GOT3 (cell line): ENCODE measurements at places on chromosomes 12 and 14.

GRCh38 chr14:72024043-72024407 lies 91.8 kb downstream of the RGS6 start:
- DNase-seq, result no peak

DNA sequence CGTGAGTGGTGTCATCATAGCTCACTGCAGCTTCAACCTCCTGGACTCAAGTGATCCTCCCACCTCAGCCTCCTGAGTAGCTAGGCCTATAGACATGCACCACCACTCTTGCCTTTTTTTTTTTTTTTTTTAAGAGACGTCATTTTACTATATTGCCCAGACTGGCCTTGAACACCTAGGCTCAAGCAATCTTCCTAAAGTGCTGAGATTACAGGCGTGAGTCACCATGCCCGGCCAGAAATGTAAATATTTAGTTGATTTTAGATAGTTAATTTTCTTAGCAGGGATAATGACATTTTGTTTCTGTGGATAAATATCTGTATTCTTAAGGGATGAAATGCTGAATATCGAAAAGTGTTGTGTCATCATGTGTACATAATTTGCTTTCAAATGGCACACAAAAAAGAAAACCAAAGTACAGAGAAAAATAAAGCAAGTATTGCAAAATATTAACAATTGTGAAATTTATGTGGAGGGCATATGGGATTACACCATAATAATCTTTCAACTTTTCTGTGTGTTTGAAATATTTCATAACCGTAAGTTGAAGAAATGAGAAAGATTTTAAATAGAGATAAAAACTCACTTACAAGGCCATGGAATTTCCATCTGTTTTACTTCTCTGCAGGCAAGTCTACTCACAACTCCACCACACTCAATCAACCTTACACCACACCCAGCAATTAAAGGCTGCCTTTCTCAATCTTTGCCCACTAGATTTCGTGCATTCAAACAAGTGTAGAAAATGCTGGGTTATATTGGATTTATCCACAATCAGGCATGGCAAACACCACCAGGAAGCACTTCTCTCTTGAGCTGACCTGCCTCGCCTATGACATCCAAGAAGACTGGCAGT lies 93.7 kb downstream of the SPTSSA start:
- no peak for DNase-seq

GRCh38 chr12:121209221-121209620 lies 708 bp upstream of the P2RX4 start:
- DNase-seq, result no peak

- DNase-seq, result no peak
Observed at GRCh38 chr14:61577506-61577931, 117.8 kb upstream of the HIF1A start.

- no peak for DNase-seq
Observed at GRCh38 chr12:51972422-51972812, 20.9 kb downstream of the ACVR1B start.

DNA sequence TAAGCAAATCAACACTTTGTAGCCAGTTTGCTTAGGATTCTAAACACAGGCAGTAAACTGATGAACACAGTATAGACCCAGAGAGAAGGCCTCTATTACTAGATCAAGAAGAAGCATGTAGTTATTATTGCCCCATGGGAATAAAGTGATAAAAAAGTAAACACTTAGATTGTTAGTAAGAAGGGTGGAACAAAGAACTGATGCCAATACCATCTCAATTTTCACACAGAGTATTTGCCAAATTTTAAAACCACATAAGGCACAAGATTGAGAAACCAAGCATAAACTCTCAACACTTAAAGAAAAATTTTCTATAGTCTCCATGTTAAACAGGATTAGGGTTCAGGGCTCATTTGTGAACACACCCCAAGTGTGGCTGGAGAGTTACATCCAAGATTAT lies 77.0 kb upstream of the SYT1 start:
- no peak for DNase-seq

DNA sequence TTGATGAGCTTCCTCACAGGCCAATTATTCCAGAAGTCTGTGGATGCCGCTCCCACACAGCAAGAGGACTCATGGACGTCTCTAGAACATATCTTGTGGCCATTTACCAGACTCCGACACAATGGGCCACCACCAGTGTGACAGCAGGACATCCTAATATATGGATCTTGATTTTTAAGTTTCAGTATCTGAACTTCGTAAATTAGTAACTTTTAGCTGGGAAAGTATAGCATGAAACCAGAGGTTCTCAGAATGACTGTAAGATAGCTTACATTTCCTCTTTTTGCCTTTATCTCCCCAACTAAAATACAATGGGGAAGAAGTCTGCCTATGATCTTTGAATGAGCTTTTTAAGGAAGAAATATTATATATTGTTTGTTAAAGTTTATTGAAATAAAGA lies 87.0 kb downstream of the DNAI7 start:
- no peak for DNase-seq

DNA sequence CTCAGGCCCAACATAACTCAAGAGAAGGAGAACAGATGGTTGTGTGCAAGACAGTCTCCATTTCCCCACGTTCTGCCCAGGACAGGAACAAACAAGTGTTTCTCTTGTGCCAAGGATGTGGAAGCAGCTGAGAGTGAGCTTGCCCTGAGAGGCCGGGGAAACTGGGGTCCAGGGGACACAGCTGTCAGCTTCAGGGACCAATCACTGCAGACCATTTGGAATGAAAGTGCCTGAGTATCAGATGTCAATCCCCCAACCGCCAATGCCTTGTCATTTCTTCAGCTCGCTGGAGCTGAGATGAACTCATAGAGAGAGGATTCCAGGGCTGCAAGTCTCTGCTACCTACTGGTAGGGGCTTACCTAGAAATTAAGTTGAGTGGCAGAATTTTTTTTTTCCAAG lies 71.9 kb upstream of the METAP2 start:
- DNase-seq, result no peak

- no peak for DNase-seq
Observed at GRCh38 chr12:93403988-93404803, 26.5 kb downstream of the NUDT4 start.

- DNase-seq, result no peak
Observed at GRCh38 chr12:130642856-130643255, 73.2 kb downstream of the RIMBP2 start.

DNA sequence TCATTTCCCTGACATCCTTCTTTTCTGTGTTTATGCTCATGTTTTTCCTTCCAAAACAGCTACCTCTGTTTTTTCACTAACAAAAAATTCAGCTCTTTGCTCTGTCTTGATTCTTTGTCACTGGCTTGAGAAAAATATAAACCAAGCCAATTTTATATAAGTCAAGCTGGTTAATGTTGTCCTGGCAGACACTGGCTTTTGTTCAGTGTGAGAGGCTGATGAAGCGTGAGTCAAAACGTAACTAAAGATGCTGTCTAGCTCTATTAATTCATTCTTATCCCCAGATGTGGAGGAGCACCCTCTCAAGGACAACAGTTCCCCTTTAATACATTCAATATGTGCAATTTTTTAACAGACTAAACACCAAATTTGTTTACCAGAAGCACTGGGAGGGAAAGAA lies 15.8 kb downstream of the TSPAN8 start:
- no peak for DNase-seq

GRCh38 chr12:26848156-26848825 lies 15.3 kb upstream of the ITPR2 start:
- no peak for DNase-seq

- no peak for DNase-seq
Observed at GRCh38 chr14:97709552-97709951, 912.4 kb downstream of the VRK1 start.

- no peak for DNase-seq
Observed at GRCh38 chr12:92216092-92216491, 70.4 kb upstream of the BTG1 start.

DNA sequence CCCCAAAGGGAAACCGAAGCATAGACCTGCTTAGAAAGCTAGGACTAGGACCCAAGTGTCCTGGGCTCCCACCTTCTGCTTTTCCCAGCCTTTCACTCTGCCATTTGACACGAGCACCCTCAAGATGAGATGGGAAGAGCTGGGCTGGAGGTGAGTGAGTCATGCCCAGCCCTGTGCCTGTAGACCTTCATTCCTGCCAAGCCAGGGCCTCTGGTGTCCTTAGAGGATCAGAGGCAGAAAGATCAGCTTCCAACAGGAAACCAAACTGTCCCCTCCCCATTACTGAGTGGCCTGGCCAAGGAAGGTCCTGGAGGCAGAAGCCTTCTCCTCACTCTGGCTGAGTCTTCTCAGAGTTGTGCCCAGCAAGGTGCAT lies 3.5 kb downstream of the TMEM63C start:
- no peak for DNase-seq

GRCh38 chr14:72590577-72590976 lies 303.3 kb downstream of the DPF3 start:
- DNase-seq, result no peak

DNA sequence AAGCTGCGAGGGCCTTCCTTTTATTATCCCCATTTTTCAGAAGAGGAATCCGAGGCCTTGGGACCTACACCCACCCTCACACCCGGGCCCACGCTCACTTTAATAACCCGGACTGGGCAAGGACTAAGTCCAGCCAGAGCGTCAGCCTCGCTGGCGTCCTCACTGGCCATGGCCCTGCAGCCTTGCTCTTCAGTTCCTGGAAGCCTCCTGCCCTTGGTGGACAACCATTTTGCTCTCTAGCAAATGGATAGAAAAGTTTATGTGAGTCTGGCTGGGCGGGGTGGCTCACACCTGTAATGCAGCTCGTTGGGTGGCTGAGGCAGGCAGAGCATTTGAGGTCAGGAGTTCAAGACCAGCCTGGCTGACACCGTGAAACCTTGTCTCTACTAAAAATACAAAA lies 9.8 kb downstream of the RTL1 start:
- DNase-seq, result no peak

- no peak for DNase-seq
Observed at GRCh38 chr12:102475355-102475754, 5.0 kb downstream of the IGF1 start.

- no peak for DNase-seq
Observed at GRCh38 chr14:90191585-90191984, 64.8 kb upstream of the PSMC1 start.

DNA sequence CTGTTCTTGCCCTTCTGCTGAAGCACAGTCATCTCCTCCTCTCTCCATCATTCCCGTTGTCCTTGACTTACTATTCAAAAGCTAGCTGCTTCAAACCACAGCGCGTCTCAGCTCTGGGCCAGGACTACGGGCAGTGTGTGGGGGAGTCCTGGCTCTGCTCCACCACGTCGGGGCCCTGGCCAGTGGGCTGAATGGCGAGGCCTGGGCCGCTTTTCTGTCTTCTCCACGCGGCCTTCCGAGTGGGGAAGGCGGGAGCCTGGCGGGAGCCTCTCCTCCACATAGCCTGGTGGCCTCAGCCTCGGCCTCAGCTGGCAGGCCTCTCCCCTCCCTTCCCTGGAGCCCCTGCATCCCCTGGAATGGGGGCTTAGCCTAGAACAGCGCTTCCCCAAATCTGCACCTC lies 16.5 kb downstream of the ANKRD9 start:
- no peak for DNase-seq

DNA sequence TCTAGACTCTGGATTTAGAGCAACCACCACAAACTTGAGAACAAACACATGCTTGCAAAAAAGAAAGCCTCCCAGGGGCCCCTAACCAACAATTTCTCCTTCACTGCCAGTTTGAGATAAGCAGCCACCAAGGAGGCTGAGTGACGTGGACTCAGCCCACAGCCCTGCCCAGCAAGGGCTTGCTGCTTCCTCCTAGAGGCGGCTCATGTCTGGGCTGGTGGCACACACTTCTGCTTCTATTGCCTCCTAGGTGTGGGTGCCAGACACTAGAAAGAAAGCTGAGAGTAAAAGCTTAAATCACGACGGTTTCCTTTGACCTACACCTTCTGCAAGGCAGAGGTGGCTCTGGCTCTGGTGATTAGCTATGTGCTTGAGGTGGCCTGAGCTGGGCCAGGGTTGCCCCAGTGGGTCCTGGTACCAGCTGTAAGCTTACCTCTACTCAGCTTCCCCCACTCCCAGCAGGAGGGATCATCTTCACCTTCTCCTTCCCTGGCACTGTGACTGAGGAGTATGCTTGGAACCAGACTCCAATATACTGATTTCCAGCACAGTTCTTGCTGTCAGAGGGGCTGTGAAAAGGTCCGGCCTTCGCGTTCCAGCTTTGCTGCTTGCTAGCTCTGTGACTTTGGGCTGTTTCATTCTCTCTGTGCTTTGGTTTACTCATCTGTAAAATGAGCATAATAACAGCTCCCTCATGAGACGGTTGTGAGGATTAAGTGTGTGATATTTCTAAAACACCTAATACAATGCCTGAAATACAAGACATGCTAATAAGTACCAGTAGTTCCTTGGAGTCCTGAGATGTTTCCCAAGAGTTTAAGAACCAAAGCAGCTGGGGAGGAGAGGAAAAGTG lies 89.7 kb upstream of the PARP11 start:
- no peak for DNase-seq

- DNase-seq, result no peak
Observed at GRCh38 chr12:111418594-111418880, 12.8 kb downstream of the SH2B3 start.

DNA sequence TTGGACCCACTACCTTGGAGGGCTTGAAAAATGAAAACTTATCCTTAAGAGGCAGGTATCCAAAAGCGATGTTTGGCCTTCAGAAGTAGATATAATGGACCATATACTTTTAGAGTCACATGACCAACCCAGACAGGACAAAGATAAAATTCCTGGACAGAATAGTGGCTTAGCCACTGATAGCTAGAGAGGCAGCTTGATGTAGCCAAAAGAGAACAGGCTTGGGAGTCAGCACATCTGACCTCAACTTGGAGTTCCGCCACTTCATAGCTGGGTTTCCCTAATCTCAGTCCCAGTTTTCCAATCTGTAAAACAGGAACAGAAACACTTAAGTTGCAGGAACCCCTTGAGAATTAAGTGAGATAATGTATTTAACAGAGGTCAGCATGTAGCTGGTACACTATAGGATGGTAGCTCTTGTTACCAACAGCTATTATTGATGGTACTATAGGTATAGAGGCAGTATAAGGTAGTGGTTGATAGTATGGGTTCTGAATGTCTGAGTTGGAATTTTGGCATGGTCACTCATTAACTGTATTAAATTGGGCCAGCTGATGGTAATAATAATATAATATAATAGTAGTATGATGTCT lies 63.2 kb upstream of the USP44 start:
- DNase-seq, result no peak

DNA sequence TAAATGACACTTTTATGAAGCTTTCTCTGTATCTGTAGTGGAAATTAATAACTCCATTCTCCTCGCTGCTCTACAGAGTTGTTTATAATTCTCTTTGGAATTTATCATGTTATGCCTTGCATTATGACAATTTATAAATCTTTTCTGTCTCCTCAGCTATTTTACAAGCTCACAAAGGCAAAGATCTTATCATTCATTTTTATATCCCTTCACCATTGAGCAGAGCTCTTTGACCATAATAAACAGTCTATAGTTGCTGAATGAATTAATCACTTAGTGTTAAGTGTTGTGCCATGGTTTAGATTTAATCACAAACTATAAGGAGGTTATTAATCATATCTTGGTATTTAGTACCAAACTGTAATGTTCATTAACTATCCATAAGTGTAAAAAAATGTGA lies 126.4 kb downstream of the NAV3 start:
- no peak for DNase-seq

GRCh38 chr12:113239288-113239771 lies 18.1 kb downstream of the TPCN1 start:
- DNase-seq, result no peak
